ENCODE measurements at places on chromosomes 3 and 15.

DNA sequence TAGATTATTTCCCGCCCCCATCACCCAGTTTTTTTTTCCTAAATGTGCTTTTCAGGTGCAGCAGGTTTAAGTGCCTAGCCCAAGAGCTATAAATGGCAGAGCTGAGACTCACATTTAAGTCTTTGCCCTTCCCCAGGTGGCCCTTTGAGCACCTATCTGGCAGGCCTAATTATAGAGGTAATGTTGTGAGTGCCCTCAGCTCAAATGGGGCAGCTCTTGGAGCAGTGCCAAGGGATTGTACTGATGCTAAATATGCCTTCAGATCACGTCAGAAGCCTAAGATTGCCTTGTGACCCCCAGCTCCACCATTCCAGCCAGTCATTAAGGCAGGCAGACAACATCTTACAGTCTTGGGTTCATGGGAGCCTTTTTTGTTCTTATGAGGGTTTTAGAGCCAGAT is 159.5 kb downstream of the RPLP1 start:
- DNase-seq = no peak

GRCh38 chr3:194782698-194783404 is 97.2 kb downstream of the FAM43A start:
- no peak for DNase-seq

DNA sequence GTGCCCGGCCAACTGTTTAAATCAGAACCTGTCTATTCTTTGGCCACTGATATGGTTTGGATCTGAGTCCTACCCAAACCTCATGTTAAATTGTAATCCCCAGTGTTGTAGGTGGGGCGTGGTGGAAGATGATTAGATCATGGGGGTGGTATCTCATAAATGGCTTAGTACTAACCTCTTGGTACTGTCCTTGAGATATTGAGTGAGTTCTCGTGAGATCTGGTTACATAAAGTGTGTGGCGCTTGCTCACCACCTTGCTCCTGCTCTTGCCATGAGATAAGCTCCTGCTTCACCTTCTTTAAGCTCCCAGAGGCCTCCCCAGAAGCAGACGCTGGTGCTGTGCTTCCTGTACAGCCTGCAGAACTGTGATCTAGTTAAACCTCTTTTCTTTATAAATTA is 42.4 kb downstream of the REC114 start:
- DNase-seq = no peak

DNA sequence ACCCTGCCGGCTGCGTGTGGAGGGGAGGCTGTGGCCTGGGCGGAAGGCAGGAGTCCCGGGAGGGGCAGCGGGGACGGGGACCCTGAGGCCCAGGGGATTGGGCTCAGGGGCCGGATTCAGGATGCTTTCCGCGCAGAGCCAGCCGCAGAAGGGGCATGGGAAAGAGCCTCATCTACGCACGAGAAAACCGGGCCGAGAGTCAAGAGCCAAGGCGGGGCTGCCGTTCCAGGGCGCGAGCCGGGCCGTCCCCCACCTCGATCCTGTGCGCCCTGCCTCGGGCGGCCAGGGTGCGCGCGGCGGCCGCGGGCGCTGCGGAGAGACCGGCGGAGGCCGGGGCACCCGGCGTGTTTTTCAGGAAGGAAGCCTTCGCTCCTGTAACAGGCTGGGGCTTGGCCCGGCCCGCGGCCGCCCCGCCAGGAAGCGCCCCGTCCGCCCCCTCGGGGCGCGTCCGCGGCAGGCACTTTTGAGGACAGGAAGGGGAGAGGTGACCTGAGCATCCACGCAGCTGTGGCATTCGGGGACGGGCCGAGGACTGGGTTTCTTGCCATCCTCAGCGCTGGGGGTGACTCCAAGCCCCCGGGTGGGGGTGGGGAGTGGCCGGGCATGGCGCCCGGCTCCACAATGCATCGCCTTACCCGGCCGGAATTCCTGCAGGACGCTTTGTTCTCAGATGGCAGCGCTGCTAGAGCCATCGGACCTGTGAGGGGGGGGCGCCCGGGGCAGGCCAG is 62.3 kb upstream of the GATA2 start:
- no peak for DNase-seq

DNA sequence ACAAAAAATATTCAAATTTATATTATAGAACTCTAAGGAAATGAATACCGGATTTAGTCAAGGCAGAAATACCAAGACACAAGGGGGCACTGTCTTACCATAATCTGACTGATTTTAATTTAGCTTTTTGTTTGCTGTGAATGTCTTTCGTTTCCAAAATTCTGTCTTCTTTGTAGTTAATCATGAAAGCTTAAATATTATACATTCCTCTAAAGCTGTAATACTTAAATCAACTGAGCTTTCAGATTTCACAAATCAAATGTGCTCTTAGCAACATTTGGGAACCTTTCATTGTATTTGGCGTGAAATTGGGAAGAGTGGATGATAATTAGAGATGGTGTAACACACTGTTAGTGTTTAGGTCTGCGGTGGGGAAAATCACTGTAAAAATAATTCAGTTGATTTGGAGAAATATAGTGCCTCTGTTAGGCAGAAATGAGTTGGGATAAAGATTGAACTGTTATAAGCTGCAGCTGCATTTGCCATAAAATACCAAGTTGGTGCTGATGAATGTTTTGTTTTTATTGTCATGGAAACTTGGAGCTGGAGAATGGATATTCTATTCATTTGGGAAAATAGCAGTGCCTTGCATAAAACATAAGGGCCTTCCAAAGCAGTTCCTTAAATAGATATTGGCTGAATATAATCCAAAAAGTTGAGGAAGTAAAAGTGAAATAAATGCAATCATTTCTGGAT is 228.2 kb downstream of the TCF12 start:
- DNase-seq = peak; percentile 43

DNA sequence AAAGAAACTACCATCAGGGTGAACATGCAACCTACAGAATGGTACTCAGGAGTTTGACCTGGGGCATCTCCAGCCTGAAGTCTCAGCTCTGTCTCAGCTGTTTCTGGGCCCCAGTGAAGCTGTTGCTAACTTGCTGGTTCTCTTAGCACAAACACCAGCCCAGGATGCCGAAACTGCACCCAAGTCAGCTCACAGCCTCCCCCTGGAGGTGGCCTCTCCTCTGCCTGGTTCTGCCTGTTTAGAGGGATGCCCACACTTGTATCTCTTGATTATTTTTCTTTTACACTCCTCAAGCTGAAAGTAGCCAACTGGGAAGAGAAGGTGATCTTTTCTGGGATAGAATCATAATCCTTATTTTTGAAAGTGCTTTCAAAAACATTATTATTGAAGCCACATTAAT is 289.0 kb upstream of the RASGRP1 start:
- DNase-seq = no peak

DNA sequence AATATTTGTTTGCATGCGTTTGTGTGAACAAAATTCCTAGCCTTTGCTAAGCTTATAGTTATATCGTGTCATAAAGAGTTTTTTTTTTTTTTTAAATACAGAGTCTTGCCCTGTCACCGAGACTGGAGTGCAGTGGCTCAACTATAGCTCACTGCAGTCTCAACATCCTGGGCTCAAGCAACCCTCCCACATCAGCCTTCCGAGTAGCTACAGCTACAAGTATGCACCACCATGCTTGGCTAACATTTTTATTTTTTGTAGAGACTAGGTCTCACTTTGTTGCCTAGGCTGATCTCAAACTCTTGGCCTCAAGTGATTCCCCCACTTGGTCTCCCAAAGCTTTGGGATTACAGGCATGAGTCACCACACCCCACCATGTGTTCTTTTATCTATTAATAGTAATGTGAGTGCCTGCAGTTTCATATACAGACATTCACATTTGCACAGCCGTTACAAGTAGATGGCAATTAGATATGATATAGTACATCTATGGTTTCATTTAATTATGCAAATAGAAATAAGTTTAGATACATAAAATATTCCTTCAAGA is 848.6 kb downstream of the PDCD6IP start:
- DNase-seq = no peak

DNA sequence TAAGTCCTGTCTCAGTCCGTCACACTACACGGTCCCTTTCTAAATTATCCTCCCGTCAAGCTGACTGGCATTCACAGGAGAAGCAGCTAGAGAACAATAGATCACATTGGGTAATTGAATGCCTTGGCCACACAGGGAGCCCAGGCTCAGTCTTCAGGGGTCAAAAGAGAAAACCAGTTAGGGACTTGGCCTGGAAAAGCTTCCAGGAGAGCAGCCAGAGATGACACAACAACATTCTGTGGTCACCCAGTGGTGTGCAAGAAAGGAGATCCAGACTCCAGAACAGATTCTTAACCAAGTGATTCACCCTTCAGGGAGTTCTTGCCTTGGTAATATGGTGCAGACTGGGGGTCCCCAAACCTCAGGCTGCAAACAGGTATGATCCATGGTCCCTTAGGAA is 15.9 kb downstream of the ARHGAP31 start:
- peak; percentile 3 for DNase-seq

GRCh38 chr15:57532731-57533447 is 58.8 kb upstream of the MYZAP start:
- DNase-seq = no peak

DNA sequence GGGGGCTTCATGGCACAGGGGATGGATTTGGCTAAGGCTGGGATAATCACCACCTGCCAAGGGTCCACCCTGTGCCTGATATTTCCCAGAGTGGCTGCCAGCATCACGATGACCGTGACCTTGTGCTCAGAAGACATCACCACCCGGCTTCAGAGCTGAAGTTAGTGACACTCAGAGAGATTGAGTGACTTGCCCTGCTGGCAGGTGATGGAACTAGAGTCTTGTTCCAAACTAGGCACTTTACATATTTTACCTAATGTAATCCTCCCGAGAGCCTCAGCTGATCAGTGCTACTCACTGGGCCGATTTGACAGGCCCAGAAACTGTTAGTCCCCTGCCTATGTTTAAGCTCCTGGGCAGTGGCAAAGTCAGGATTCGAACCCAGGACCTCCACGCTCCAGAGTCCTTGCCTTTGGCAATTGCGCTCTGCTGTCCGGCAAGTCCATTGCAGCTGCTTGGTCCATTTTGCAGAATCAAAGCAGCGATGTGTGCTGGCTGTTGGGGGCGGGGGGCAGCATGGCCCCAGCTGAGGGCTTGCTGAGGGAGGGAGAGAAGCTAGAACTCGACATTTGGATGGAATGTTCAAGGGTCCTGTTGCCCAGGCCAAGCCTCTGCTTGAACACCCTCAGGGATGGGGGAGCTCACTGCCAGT is 74.8 kb upstream of the GATA2 start:
- no peak for DNase-seq

GRCh38 chr15:45088801-45089711 is 24.9 kb downstream of the DUOX2 start:
- no peak for DNase-seq

- no peak for DNase-seq
Observed at GRCh38 chr15:99431661-99432091, 134.1 kb upstream of the MEF2A start.

DNA sequence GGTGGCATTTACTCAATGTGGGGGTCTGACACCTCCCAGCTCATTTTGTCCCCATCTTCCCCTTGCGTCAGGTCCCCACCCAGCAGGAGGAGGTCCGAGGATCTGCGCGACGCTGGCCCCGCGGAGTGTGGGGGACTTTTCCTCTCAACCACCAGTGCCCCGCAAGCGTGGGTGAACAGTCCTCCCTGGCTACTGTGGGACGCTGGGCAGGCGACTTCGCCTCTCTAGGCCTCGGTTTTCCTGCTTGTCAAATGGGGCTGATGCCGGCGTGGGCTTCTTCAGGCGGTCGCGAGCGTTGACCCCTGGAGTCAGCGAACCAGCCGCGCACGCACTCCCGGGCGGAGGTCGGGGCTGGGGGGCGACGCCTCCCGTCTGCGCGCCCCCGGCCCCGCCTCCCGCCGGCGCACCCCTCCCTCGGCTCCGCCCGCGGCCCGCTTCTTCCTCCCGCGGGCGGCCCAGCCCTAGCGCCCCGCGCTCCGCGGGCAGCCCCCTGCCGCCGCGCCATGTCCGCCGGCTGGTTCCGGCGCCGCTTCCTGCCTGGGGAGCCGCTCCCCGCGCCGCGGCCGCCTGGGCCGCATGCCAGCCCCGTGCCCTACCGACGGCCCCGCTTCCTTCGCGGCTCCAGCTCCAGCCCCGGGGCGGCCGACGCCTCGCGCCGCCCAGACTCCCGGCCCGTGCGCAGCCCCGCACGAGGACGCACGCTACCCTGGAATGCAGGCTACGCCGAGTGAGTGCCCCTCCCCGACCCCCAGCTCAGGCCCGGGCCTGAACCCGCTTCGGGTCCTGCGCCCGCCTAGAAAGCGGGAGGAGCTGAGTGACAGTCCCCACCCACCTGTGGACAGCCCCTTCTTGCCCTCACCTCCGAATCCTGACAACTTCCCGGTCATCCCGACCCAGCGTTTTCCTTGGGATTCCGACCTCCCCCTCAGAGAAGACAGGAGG is at the start of gene PPM1M:
Gene PPM1M, plus strand, starts transcription at position 438 of the 942 bp plus-strand sequence. Its CDS starts 66 bp downstream, at position 504.
- no peak for DNase-seq

- no peak for DNase-seq
Observed at GRCh38 chr15:87661454-87662355, 594.8 kb downstream of the NTRK3 start.

- no peak for DNase-seq
Observed at GRCh38 chr15:57003418-57003817, 85.0 kb downstream of the TCF12 start.

- DNase-seq = no peak
Observed at GRCh38 chr15:63226155-63226883, 36.9 kb downstream of the RAB8B start.

All from SW 1271 (cell line).